Activated CD4-positive, alpha-beta T cell treated with anti-CD3 and anti-CD28 coated beads, Interleukin-2, amount 10 ng/mL, durations not matched to agents 7 days and 5 days (primary cell): ENCODE measurements at places on chromosomes 5 and 9.

GRCh38 chr5:8493176-8493575 lies 624.2 kb downstream of the MTRR start:
- DNase-seq = no peak

DNA sequence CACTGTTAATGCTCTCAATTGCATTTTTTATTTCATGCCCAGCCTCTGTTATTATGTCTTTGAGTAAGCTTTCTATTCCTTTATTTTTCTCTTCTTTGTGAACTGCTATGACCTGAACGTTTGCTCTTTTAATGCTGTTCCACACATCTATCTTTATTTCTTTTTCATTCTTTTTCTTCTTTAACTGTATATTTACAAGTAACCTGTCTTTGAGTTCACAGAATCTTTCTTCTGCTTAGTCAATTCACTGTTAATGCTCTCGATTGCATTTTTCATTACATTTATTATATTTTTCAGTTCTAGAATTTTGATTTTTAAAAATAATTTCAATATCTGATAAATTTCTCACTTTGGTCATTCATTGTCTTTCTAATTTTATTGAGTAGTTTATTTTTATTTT lies 316.3 kb upstream of the MEF2C start:
- DNase-seq = no peak

DNA sequence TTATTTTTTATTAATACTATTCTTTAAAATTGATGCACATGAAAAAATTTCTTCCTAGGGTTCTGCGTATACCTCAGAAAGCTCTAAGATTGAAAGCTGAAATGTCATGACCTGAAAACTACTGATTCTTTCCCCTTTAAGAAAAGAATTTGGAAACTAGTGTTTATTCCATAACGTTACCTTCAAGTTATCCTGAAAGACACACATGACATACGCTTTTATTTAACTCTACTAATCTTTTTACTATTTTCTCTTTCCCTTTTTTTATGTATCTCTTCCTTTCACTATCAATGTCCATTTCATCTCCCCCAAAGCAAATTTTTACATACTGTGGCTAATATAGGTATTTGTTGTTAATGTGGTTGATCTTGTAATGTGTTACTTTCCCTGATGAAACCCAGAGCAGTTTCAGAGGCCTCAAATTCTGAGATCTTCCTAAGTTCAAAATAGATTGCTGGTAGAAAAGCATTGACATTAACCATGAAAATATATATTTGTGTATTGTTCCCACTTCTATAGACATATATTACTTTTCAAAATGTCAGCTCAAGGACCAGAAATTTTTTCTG lies 7.4 kb downstream of the NIPBL start:
- DNase-seq = no peak

GRCh38 chr5:134554319-134555222 lies 29.1 kb downstream of the JADE2 start:
- DNase-seq = no peak

DNA sequence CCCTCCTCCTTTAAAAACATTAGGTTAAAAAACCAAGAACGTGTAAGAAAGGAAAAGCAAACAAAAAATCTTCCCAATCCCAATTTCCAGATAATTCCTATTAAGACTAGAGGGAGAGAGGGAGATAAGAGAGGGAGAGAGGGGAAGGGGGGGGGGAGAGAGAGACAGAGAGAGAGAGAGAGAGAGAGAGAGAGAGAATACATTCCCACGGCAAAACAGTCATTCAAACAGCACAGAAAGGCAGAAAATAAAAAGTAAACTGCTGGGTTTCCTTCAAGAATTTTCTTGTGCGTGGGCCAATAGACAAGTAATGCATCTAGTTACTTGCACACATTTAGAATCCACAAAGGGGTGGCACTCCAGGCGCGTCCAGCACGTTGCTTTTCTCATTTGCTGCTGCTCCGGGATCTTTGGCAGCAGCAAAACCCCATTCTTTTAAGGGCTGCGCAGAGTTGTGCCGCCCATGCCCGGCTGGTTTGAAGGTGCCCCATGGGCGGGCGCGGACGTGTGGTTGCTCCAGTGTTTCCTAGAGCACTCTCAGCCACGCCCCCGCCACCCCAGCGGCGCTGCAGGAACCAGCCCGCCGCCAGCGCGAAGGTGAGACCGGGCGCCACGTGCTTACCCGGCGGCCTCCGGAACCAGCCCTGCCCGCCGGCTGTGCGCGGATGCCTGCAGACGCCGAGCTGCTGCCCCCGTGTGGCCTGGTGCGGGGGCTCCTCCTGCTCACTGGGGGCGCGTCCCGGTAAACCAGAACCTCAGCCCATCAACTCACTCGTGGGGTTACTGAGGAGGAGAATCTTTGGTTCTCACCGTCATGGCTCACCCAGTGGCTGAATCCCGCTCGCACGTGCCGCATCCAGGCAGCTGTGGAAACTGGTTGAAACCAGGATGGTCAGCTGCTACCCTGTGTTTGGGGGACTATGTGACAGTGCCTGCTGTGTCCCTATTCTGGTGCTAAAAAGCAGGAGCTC lies 44.6 kb downstream of the STC2 start:
- peak; percentile 78 for DNase-seq

DNA sequence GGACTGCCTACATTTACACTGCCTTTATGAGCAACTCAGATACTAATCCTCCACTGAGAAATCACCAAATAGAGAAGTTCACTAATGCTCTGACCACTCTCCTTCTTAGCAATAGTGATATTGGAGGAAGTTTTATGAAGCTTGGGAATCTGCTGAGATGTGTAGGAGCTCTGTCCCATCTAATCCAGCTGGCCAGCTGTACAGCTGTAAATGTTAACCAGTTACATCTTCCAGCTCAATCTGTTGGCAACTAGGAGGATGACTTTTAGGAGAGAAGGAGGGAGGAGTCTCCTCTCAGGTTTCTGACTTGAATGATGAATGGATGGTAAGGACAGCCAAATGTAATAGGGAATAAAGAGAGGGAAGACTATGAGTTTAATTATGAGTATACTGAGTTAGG lies 36.3 kb upstream of the LRRC19 start:
- no peak for DNase-seq

- no peak for DNase-seq
These were observed 888 bp downstream of the RPL26L1 start for GRCh38 chr5:172959824-172960799.

DNA sequence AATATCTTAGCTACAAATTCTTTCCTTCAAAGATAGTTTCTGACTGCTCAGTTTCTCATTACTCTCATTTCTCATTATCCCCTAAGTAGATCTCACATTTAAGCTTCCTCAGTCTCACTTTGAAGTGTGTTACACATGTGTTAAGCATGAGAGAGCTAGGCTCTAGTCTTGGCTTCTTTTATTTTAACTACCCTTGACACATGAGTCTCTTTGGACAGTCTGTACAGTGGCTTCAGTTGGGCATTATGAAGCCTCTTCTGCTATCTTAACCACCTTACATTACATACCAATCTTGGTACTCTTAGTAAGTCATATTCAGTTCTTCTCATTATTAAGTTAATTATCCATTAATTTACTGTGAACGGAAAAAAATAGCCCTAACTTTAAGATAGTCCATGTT lies 232.5 kb downstream of the FBXL17 start:
- DNase-seq = no peak

DNA sequence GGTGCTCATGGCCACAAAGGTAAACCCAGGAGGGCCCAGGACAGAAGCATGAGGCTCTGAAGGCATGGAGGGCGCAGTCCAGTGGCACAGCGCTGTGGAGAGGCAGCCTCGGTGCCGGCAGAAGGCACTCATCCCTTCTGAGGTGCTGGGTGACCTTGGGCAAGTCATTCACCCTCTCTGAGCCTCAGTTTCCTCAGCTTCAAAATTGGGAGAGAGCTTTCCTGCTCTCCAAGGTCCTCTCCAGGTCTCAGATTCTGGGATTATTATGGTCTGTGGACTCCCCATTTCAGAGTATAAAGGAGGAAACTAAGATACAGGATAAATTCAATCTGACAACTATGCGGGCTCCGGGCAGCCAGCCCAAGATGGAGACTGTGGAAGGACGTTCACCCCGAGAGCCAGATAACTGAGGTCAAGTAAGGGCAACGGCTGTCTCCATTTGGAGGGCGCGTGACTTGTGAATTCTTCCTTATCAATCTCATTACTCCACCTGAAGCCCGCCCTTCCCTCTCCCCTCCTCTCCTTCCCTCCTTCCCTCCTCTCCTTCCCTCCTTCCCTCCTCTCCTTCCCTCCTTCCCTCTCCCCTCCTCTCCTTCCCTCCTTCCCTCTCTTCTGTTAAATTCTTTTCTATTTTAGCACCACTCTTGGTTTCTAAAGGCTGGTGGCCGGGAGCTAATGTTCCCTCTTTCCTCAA lies 58.1 kb downstream of the LRSAM1 start:
- DNase-seq = no peak

GRCh38 chr9:108040783-108041182 lies 551.2 kb upstream of the KLF4 start:
- DNase-seq = no peak

- no peak for DNase-seq
These were observed 20.3 kb downstream of the QSOX2 start for GRCh38 chr9:136225366-136225747.

- no peak for DNase-seq
These were observed 67.9 kb downstream of the TEK start for GRCh38 chr9:27176971-27177370.

DNA sequence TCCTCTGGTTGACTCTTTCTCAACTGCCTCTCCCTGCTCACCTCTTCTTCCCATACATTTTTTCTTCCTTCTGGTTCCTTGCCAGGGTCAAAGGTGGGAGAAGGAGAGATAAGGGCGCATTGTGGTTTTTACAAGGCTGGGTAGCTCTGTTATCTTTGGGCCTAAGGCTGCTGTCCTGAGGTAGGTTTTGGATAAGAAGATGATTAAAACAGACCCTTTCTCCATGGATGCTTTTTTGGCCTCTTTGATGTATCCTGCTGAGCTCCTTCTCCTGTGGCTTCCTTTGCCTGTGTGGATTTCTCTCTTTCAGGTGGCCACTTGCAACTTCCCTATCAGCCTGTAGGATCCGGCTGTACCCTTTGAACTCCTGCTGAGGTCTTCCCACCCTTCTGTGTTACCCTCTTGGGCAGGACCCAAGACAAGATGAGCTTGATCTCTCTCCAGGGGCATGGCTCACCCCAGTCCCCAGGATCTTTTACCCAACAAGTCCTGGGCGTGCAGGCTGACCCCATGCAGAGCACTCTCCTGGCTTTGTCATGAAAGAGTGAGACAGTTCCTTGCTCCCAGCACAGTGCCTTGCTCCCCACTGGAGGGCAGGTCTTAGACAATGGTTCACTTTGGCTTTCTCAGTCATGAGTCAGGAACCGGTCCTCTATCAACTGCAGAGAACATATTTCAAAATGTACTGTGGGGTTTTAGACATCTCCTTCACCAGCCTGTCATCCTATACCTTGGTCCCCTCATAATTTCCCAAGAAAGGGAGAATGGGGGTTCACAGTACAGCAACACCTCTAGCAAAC lies 197.9 kb downstream of the TLE4 start:
- no peak for DNase-seq

DNA sequence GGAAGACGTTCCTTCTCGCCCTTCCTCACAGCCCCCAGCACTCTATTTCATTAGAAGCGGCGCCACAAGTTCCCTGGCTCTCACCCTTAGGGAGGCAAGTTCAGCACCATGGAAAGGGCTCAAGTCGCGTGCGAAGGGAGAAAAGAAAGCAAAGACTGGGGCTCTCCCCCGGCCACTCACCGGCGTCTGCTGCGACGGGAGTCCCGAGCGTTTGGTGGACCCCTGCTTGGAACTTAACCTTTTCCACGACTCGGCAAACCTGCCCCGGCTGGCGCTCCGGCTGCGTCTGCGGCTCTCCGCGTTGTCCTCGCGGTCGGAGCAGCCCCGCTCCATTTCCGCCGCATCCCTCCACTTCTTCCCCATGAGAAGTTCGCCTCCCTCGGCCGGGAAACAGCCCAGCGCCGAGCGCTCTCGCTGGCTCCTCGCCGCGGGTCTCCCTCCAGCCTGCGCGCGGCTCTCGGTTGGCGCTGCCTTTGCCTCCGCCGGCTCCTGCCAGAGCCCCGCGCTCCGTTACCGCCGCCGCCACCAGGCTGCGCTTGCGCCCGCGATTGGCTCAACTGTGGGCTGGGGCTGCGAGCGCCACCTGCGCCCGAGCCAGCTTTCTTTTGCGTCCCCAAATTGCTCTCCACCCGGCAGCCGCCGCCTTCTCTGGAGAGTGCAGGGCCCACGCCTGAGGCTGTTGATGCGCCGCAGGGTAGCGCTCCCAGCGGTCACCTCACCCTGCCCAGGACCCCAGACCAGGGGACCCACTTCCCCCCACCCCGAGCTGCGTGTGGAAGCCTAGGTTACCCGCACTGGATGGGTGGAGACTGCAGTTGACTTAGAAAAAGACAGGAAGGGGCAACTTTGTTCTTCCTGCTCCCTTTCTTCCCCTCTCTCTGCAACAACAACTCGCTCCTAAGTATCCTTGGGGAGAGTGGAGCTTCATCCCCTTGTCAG lies 321.6 kb downstream of the CEMIP2 start:
- peak; percentile 52 for DNase-seq

GRCh38 chr5:122941737-122942136 lies 94.8 kb downstream of the PPIC start:
- DNase-seq = no peak

- peak; percentile 70 for DNase-seq
These were observed 1.0 kb downstream of the FOXE1 start for GRCh38 chr9:97853844-97854695.

DNA sequence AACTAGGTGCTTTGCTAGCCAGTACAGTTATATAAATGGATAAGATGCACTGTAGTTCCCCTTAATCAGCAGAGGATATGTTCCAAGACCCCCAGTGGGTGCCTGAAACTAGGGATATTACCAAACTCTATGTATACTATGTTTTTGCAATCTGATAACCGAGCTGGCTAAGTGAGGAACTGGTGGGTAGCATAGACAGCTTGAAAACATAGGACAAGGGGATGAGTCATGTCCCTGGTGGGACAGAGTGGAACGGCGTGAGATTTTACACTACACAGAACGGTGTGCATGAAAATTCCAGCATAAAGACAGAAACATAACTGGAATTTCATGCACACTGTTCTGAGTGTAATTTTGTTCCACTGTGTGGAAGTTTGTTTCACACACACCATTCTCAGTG lies 86.9 kb downstream of the BASP1 start:
- DNase-seq = no peak

DNA sequence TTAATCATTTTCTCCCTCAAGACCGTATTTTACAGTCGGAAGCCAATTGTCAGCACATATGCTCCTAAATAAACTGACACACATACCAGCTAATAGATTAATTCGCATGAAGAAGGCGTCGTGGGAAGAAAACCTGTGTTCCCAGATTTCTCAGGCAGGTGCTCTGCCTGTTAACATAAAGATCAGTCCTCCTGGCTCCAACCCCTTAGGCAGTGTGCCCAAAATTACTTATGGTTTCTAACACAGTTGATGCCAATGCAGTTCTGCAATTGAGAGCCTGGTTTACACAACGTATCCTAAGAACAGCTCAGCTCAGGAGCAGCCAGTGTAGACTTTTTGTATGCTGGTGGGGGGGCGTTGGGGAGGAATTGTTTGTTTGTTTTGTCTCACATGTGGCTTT lies 208.3 kb downstream of the ENC1 start:
- no peak for DNase-seq
